ENCODE measurements at places on chromosomes 2 and 18.

GRCh38 chr2:219122202-219122980, 38.2 kb downstream of the NHEJ1 start:
- DNase-seq, result no peak

- no peak for DNase-seq
Observed at GRCh38 chr18:42011053-42011452, 56.0 kb downstream of the PIK3C3 start.

DNA sequence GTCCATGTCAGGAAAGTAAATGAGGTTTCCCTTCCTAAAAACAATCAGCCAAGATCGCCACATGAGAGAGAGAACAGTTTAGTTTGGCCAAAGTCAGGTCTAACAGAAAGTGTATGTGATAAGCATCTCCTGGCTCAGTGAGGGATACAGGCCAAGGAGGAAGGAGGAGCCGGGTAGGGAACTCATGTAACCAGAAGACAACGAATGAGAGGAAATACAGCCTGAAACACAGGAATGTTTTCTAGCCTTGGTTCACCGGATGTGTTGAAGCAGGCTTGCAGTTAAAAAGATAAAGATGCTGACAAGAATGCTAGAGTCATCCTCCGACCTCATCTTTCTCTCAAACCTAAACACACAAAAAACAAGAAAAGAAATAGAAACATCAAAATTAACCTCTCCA, 283.9 kb upstream of the SIX2 start:
- no peak for DNase-seq

DNA sequence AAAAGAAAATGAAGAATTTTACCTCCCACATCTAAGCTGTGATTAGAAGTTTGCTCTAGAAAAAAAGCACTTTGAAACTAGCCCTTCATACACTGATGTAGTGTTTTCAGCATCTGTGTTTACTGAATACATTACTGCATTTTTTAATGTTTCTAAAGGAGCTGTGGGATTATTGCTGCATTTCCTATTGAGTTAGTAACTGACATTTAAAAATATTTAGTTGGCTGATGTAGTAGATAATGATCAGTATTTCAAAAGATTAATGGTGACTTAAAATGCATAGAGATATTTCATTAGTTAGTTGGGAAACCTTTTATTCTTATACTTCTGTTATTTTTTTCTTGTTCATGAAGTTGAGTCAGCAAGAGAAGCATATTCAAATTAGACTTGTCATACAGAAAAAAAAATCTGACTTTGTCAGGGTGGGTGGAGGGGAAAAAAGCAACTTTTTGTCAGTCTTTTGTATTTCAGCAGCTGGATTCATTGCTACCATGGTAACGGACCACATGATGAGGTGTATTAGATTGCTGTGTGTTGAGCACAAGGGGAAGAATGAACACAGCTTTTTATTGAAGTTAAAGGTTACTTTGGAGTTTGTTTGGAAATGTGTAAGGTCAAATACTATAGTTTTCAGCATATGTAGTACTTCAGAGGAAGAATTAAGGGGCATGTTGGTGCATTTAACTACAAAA, at the start of gene DTNA:
TSS of gene DTNA (plus strand) at position 549 of the 692 bp plus-strand sequence. CDS start 45,679 bp downstream, outside the sequence.
- no peak for DNase-seq

DNA sequence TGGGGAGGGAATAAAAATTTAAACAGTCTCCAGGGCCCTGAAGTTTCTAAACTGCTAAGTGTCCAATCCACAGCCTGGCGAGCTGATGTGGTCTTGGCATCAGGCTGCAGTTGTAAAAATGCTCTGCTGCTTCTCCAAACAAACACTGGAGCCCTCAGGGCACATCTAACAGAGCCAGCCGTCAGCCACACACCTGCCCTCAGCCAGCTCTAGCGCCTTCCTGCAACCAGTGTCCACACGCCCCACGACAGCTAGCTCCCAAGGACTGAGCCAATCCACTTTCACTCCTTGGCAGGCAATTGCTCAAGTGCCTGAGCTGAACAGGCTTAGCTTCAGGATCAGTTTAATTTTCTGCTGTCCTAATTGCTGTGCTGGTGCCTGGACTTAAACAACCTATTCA, 446.4 kb upstream of the RAB12 start:
- DNase-seq, result no peak

- DNase-seq, result no peak
Observed at GRCh38 chr2:160486341-160486740, 7.3 kb downstream of the RBMS1 start.

- DNase-seq, result no peak
Observed at GRCh38 chr2:235235977-235236767, 257.7 kb upstream of the AGAP1 start.

DNA sequence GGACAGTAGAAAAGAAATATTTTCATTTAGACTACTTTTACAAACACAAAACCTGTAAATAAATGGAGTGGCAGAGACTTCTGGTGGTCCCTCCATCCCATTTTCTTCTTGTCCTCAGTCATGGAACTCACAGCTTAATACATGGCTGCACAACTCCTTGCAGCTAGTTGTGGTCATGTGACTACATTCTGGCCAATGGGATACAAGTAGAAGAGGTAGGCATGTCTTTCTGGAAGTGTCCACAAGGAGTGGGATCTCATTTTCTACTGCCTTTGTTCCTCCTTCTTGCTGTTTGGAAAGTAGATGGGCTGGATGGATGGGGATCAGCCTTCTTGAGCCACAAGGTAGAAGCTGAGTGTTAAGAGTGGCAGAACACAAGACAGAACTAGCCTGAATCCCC, 555.8 kb downstream of the SATB2 start:
- DNase-seq, result no peak

DNA sequence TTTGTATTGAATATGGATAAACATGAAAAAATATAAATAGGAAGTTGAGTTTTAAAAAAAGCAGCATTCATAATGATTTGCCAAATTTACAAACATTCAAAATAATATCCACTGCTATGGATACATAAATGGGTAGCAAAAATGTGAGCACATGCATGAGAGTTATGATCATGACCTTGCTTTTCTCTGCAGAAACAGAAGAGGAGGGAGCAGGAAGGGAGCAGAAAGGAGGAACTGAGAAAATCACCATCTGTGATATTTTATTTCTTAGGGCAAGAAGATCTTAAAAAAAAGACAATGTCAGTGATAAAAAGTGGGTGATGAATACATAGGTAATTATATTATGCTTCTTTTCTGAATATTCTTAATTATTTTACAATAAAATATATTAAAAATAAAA, 17.7 kb upstream of the CCDC93 start:
- DNase-seq, result no peak

- DNase-seq, result no peak
Observed at GRCh38 chr2:160353166-160353565, 140.4 kb downstream of the RBMS1 start.

DNA sequence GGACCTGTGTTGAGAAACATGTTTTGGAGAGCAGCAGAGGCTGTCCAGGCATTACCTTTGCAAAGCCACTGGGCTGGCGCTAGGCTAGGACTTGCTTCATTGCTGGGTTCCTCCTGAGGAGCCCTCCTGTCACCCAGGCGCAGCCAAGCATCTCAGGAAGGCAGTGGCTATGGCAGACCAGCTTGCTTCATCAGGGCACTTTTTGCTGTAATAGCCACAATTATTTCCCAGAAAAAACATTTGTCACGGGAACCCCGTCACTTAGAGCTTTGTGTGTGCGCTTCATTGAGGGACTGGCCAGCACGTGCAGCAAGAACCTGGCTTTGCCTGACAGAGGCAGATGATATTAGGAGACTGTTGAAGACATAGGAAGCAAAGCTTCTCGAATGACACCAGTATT, 36.4 kb downstream of the SLC20A1 start:
- DNase-seq, result no peak

- DNase-seq, result no peak
Observed at GRCh38 chr2:127661072-127661649, 14.2 kb downstream of the LIMS2 start.

GRCh38 chr2:145753041-145753608, 1233.2 kb upstream of the ZEB2 start:
- no peak for DNase-seq

GRCh38 chr2:64439194-64439593, 14.8 kb upstream of the LGALSL start:
- no peak for DNase-seq

DNA sequence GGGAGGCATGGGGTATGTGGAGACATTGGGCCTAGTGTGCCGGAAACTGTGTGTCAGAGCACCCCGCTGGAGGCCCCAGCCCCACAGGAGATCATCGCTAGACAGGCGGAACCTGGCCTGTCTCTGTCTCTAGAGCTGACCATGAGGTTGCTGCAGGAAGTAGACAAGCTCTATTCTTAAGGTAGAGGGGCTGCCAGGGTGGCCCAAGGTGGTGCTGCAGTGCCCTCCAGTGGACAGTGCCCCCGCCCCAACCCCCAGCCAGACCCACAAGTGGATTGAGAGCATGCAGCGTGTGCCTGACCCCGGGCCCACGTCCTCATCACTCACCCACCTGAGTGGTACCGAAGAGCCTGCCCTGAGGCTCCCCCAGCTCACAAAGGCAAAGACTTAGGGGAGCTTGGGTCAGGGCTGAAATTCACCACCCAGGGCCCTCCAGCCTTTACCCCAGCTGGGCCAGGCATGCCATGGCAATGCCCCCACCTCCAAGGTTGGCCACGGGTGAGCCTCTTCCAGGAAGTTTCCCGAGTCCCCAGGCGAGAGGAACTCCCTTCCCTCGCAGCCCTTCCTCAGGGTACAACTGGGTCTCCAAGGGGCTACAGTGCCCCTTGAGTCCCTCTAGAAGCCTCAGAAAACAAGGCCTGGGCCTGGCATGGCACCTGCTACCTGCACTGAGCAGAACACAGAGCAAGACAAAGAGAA, 155.0 kb downstream of the TTC32 start:
- peak; percentile 1 for DNase-seq

GRCh38 chr2:236507393-236508085, 62.1 kb upstream of the ACKR3 start:
- peak; percentile 52 for DNase-seq

DNA sequence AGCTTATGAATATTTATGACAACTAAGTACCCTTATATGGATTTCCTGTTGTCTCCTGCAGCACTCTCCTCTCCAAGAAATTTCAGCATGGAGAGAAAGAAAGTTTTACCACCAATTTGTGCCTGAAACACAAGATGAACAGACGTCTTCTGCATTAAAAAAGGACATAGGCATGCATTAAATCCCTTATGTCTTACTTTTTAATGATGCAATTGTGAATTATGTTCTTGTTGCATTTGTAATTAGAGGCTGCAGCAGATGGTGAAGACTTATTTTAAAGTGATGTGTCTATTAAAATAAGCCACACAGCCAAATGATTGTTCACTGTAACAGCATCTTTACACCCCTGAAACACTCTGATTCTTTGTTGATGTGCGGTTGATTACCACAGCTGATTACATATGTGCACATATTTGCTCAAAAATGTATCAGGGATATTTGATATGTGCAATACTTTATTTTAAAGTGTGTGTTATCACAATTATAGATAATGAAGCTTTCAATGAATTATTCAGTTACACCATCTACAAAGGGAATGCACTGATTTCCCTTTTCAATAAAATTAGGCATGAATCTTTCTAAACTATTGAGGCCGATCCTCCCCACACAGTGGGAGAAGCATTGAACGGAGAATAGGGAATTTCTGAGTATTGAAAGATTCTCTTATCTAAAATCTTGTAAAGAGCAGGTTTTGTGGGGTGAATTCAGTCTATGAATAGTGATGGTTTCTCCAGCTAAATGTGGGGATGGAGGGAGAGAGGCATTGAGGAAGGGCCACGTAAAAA, 585.1 kb downstream of the SLC4A3 start:
- no peak for DNase-seq
